CD8-positive, alpha-beta memory T cell (primary cell): ENCODE measurements at places on chromosomes 11 and 22.

DNA sequence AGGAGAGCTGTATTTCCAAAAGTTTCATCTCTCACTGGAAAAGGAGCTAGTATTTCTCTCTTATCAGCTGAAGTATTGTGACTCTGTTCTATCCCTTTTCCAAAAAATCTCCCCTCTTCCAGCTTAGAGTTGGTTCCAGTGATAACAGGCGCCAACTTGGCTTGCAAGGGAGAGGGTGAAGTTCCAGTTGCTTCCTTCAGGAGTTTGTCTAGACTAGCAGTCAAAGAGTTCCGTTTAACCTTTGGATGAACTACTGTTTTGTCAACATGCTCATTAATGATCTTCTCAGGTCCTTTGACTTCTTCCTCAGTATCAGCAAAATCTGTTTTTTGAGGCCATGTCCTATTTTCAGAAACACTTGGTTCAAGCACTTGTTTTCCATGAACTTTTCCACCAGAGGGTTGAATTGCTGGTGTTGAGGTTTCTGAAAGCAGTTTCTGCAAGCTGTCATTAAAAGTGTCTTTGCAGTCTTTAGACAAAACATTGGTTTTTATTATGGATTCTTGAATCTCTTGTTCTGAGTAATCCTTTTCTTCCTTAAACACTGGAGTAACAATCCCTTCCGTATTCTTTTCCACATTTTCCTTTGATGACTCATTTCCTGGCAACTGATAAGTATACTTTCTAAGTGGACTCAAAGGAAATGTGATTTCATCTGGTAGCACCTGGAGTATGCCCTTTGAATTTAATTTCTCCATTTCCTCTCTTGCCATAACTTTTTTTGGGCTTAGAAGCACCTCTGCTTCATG is 39.7 kb upstream of the CCDC89 start:
- no peak for DNase-seq

- DNase-seq, result no peak
Measured at GRCh38 chr11:113384551-113384950, 3.0 kb upstream of the ANKK1 start.

DNA sequence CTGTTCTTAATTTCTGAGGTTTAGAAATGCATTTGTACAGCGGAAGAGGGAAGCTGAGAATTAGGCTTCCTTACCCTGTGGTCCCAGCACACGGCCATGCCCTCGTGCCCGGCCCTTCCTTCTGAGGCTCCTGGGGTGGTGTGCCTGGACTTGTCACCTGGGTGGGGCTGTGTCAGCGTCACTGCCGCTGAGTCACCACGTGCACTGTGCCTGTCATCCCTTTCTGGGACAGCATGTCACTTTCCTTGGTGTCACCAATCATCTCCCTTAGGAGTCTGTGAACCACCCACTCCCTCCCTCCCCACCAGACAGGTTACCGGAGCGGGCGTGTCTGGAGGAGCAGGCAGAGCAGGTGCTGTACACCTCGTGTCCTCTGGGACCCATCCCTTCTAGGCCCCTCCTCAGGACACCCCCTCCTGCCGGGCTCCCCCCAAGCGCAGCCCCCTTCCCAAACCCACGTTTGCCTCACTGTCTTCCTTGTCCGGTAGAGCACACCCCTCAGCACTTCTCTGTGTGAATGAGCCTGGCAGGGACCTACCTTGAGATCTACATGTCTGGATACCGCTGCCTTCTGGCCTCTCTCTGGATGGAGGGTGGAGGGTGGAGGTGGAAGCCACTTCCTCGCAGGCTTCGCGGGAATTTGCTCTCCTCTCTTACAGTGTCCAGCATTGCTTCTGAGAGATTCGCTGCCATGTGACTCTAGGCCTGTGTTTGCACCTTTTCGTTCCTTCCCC is 367.6 kb downstream of the TBC1D22A start:
- no peak for DNase-seq

GRCh38 chr11:2777871-2778629 is 78.3 kb upstream of the KCNQ1OT1 start:
- DNase-seq, result no peak
